ENCODE measurements at places on chromosomes 6 and 20.

DNA sequence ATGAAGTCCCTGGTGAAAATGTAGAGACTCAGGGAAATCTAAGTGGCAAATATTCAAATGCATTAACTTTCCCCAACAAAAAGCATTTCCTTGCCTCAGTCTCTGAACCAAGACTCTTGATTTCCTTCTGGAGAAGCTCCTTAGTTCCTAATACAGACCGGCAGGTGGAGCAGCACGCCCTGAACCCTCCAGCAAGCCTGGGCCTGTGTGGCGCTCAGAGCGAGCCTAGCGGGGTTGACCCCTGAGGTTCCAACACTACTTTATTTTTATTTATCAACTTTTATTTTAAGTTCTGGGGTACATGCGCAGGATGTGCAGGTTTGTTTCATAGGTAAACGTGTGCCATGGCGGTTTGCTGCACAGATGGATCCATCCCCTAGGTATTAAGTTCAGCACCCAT is 50.8 kb downstream of the PACRG start:
- no peak for DNase-seq

GRCh38 chr6:604579-604978 is 52.3 kb downstream of the HUS1B start:
- DNase-seq, result no peak

- peak; percentile 29 for DNase-seq
These were observed 19.2 kb downstream of the PRND start for GRCh38 chr20:4740774-4741431.

- no peak for DNase-seq
These were observed 1143.8 kb upstream of the MAP3K7 start for GRCh38 chr6:91730710-91731109.

- no peak for DNase-seq
These were observed 14.3 kb upstream of the TAGAP start for GRCh38 chr6:159059141-159059540.

GRCh38 chr6:84808491-84809061 is 44.2 kb upstream of the TBX18 start:
- no peak for DNase-seq

GRCh38 chr6:106975738-106976064 is 1.2 kb upstream of the CD24 start:
- DNase-seq, result no peak

- no peak for DNase-seq
These were observed 25.2 kb downstream of the STX7 start for GRCh38 chr6:132487762-132488161.

- DNase-seq, result no peak
These were observed 202.1 kb downstream of the ARHGAP18 start for GRCh38 chr6:129507846-129508245.

GRCh38 chr20:63309261-63310071 is 16.5 kb downstream of the COL20A1 start:
- DNase-seq, result peak; percentile 2

DNA sequence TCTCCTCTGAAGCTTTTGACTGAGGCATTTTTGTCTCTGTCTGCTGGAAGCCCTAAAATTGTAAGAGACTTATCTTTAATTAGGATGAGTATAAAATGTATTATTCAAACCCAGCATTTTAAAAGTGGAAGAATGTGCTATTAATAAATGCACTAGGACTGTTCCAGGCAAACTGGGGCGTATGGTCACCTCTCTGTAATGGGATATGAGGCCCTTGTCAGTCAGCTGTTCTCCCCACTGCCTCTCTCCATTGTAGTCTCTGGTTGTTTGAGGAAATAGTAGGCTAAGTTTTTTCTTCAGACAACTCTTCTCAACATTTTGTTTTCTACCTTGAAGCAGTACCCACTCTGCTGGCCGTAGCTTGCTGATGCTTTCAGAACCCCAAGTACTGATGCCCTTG is 14.3 kb upstream of the DEF6 start:
- no peak for DNase-seq

DNA sequence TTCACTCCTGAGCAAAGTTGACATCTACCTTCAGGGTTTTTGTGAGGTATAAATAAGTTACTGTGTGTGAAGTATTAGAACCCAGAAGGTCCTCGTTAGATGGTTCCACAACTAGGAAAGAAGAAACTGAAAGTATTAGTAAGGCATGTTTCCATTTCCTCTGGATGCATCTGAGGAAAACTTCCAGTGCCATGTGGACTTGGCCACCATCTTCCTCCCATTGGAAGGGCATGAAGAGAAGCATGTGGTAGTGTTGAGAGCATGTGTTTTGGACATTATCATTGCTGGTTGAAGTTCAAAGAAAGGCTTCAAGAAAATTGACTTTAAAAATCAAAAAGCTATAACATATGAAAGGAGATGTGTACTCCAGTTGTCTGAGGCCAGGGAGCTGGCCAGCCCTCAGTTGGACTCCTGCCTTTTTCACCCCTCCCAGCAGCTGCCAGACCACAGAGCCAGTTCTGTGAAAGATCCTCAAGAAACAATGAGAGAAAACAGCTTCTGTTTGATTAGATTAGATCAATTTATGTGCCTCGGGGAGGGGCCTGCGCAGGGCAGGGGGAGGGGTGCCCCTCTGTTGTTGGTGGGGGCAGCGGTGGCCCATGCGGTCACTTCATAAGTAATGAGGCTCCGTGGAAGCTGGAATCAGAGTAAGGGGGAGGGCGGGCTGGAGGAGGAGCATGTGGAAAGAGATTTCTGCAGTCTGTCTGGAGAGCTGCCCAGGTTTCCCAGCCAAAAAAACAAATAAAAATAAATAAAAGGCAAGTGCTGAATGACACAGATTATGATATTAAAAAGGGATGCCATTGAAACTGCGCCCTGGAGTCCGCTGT is 154.0 kb downstream of the JARID2 start:
- no peak for DNase-seq

- no peak for DNase-seq
These were observed 35.7 kb downstream of the TGM2 start for GRCh38 chr20:38129248-38129865.

DNA sequence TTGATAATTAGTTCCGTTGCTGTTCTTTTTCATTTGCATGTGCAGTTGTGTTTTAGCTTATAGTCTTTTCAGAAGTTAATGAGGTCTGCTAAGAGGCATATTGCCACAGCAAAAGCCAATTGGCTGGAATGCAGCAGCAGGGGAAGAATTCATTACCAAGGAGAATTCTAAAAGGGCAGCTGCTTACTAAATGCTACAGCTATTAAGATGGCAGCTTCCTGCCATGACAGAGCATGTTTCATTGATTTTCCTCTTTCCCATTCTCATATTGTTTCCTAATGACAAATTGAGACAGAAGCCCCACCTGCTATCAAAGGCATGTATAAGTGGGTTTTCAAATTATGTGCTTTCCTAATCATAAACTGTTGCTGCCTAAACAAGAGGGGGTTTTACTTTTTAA is 66.6 kb downstream of the CLVS2 start:
- no peak for DNase-seq

- DNase-seq, result no peak
These were observed 20.9 kb upstream of the POM121L2 start for GRCh38 chr6:27332692-27333641.

- DNase-seq, result no peak
These were observed 94.3 kb upstream of the BHLHE23 start for GRCh38 chr20:63100926-63101699.

DNA sequence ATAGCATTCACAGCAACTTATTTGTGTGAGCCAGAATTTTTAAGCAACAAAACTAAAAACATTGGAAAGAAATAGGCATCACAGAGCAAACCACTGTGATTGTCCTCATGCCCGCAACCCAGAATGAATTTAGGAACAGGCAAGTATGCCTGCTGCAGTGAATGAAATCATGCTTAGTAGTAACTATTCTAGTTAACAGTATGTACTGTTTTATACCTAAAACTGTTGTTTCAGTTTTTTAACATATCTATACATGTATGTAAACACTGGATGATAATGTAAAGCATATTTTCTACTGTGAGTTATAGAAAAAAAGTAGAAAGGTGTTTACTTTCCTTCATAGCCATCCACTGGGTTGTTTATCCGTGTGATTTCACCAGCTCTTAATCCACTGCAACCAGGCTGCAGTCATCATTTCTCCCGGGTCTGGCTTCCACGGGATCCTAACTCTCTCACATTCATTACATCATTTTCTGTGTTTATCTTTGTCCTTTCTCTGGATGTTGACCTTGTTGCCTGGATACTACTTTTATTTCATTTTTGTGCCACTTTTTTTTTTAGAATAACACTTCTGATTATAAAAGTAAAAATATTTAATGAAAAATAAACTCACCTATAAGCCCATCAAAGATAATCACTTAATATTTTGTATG is 3.6 kb upstream of the ARFGEF3 start:
- DNase-seq, result no peak

- DNase-seq, result no peak
These were observed 134.2 kb downstream of the CEP57L1 start for GRCh38 chr6:109229536-109229935.

- no peak for DNase-seq
These were observed 29.7 kb downstream of the SAYSD1 start for GRCh38 chr6:39085129-39085797.

DNA sequence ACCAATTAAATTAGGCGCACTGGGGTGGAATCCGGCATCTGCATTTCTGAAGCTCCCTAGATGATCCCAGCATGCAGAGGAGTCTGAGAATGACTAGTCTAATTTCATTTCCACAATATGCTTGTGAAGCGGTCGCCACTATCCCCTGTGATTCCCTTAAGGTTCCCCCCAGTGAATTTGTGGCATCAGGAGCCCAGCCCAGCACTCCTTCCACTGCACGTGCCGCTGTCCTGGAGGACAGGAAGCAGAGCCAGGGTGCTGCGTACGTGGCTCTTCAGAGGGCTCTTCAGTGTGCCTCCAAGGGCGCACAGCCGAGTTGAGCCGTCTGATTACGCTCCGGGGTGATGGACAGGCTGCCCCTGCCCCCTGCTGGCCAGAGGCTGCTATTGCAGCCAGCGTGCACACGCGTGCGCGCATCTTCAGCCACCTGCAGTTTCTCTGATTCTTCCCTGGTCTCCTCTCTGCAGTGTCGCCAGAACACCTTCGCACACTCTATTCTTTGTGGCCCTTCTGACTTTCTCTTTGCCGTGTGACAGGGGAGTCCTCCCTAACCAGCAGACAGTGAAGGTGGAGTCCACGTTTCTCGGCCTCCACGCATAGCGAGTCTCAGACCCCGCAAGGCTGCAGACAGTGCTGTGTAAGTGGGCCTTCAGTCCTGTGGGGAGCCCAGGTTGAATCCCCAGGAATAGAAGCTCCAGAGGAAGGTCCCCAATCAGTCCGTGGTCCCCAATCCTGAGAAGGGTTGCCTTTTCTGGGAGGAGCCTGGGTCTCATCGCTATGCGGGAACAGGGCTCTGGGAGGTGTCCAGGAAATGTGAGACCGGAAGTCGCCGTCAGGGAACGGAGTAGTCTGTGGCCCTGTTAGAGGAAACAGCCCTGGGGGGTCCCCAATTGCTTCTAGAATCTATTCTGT is 16.5 kb upstream of the NCR2 start:
- DNase-seq, result peak; percentile 81

- no peak for DNase-seq
These were observed 22.5 kb downstream of the KLHL32 start for GRCh38 chr6:96947055-96947454.

DNA sequence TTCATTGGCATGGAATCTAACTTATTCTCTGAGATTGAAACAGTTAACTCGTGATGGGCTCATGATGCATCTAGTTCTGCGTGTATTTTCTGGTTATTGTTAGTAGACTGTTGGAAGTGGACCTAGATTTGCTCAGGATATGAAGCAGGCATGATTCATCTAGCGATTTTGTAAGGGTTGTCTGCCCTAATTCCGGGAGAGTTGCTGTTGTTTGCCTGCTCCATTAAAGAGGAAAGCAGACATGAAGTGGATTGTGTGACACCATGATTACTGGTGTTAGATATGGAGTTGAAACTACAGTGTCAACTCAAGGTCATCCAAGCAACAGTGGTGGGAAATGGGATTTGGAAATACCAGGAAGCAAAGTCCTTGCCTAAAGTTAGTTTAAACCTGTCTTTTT is 41.0 kb downstream of the SOX4 start:
- no peak for DNase-seq

All from Kasumi-1 (cell line).